ENCODE measurements at places on chromosomes 1 and 21.

- no peak for DNase-seq
Observed at GRCh38 chr1:119682141-119682540, 29.6 kb upstream of the PHGDH start.

DNA sequence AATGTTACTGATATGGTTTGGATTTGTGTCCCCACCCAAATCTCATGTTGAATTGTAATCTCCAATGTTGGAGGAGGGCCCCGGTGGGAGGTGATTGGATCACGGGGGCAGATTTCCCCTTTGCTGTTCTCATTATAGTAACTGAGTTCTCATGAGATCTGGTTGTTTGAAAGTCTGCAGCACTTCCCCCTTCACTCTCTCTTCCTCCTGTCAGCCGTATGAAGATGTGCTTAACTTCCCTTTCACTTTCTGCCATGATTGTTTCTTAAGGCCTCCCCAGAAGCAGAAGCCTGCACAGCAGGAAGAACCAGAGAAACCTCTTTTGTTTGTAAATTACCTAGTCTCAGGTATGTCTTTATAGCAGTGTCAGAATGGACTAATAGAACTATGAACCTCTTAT is 28.4 kb downstream of the TRIM33 start:
- DNase-seq = no peak

DNA sequence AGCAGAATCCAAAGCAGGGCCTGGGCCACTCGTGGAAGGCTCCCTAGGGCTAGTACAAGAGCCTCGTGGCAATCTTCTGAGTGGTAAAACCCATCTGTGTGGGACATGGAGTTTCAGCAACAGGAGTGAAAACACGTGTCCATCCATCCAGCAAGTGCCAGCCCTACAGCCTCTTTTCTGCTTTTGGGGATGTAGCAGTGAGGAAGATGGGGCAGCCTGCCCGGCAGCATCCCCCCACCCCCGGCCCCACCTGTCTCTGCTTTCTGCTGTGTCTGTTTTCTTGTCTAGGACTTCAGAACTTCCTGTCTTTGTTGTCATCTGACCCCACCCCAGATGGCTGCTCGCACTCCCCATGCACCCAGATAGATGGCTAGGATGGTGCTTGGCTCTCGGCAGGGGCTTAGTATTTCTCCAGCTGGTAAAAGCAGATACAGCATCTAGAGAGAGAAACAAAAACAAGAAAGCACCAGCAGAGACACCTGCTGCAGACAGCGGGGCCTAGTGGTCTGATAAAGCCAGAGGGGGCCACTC is 1.5 kb downstream of the CPTP start:
- no peak for DNase-seq

- DNase-seq = peak; percentile 8
Observed at GRCh38 chr1:150161747-150162581, 12.2 kb downstream of the PLEKHO1 start.

DNA sequence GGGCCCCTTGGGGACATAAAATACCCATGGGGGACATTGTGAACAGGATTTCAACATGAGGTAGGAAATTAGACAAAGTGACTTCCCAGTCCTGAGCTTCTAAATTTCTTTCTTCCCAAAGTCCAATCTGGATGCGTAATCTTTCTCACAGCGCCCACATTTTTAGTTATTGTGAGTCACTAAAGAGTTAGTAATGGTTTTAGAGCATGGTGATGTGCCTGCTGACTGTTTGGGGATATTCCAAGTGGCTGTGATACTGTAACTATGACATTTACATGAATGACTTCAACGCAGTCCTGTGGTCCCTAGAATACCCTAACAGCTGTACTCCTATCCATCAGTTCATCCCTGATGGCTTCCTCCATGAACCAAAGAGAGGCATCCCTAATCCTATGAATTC is 224.0 kb upstream of the COA6 start:
- DNase-seq = no peak

Data from adipocyte (in vitro differentiated cells).